H1 (cell line): ENCODE measurements at places on chromosomes 1 and 21. TPM values are rescaled to one million over a fixed set of nuclear protein-coding genes. Genes with fewer than 3 reads are reported as not detected.

DNA sequence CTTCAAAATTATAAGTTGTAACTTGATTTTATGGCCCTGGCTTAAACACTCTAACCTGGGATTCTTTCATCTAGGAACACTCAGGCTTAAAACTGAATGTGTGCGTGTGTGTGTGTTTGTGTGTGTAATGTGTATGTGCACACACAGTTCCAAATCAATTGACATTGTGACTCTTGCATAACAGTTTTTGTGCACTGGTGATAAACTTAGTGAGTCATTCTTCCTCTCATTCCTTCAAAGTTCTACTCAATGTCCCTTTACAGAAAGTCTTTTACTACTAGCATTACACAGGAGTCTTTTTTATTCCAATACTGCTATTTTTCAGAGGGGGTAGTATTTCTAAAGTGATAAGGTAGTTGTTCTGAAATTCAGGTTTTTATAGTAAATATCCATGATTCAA lies 943.6 kb downstream of the KCNT2 start:
- DNase-seq, result no peak

GRCh38 chr1:92502247-92502646 lies 15.5 kb upstream of the GFI1 start:
- no peak for DNase-seq

DNA sequence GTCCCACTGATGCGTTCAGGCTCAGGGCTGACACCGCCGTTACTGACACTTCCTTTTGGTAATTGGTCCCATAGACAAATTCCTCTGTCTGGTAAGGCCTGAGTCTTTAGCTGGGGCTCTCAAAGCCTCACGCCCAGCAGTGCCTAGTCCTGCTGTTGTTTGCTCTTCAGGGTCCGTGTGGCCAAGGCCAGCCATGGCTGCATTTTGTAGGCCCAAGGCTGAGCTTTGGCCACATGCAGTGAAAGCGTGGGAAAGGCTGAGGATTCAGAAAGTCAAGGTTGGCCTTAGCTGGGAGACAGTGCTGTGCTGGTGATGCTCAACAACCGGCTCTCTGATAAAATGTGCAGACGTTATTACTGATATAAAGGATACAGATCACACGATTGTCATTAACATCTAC lies 63.5 kb upstream of the C1orf174 start:
- no peak for DNase-seq

DNA sequence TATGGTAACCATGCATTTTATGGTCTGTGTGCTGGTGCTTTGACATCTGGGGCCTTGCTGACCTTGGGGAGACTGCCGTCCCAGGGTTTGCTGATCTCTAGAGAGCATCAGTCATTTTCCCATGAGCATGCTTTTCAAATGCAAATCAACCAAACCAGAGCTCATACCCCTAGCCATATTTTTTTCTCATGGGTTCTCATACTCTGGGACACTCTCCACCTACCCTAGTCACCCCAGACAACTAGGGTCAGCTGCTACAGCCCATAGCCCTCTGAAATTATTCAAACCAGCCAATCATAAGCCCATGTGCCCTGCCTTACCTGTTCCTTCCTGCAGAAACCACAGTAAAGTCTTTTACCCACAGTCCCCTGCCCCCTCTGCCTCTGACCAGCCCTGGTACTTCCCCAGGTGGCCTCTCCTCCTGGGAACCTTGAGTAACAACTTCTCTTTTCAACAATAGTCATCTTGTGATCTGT lies 132.0 kb downstream of the MAP3K21 start:
- no peak for DNase-seq

GRCh38 chr1:204222764-204223055 lies 8.9 kb upstream of the GOLT1A start:
- DNase-seq, result no peak

- DNase-seq, result no peak
These were observed 9.5 kb upstream of the DEPDC1 start for GRCh38 chr1:68506386-68506785.

DNA sequence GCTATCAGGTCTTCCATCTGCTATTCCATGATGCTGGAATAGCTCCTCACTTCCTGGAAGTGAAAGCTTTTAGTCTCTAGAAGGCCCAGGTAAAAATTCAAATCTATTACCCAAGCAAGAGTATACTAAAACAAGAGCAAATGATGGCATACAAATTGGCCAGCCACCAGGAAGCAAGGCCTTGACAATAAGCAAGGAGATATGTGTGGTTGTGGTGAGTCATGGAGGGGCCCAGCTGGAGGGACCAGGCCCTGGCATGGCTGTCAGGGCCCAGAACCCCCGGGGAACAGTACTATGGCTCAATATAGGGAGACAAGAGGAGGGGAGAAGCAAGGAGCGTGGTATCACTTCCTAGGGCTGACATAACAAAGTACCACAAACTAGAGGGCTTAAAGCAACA lies 358.7 kb downstream of the RRAGC start:
- no peak for DNase-seq

- no peak for DNase-seq
These were observed 56.1 kb downstream of the HIVEP3 start for GRCh38 chr1:41862384-41863221.

- no peak for DNase-seq
These were observed 79.3 kb downstream of the LHX4 start for GRCh38 chr1:180309338-180309737.

- no peak for DNase-seq
These were observed 6.2 kb downstream of the PKNOX1 start for GRCh38 chr21:42980312-42981213.

DNA sequence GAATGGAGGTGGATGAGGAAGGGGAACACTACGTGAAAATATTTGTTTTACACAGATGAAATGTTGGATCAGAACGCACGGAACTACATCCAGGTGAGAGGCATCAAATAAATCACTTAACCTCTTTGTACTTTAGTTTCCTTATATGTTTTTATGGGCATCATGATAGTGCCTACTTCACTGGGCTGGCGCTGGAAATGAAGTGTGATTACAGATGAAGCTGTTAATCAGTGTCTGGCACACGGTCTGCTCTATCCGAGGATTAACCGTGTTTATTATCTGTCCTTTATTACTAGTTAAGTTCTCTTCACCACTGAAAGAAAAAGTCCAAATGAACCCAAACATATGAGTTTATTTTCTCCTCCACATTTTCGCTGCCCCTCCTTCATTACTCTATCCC lies 96.0 kb upstream of the TRABD2B start:
- DNase-seq, result peak; percentile 6

- DNase-seq, result no peak
These were observed 1.4 kb upstream of the MIA3 start for GRCh38 chr1:222616525-222616924.

GRCh38 chr1:25987951-25988350 lies 9.9 kb downstream of the PAFAH2 start:
- no peak for DNase-seq

DNA sequence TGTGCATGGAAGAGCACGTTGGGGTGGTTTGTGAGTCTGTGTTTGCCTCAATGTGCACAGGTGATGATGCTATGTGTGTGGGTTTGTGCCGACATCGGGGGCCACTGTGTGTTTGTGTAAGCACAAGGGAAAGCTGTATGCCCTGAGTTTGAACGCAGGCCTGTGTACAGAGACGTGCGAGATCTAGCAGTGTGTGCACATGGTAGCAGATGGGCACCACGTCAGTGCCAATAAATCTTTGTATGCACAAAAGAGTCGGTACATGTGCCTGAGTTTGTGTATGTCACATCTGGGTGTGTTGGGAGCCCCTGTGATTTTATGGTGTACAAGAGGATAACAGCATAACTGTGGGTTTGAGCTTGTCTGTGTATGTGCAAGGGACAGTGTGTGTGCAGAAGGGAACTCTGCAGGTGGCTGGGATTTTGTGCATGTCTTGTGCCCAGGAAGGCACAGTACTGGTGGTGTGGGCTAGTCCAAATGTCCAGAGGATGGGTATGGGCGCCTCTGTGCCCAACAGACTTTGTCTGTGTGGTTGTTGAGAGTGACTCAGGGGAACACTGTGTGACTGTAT lies 32.0 kb upstream of the WASF2 start:
- no peak for DNase-seq

DNA sequence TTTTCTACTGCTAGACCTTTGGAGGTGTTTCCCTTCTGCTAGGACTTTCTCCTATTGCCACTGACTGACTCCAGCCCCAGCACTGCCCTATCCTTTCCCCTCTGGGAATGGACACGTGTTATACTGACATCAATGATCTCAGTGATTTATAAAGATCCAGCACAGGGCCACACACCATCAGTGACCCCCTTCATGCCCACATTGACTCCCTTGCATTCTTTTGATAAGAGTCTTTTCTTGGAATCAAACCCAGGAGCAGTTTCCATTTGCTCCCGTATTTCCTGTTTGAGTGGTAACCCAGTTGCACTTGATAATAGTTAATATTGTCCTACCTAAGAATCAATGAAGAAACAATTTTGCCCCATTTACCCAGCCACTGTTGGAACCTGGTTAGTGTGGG lies 501.0 kb upstream of the USP24 start:
- no peak for DNase-seq

GRCh38 chr1:25927521-25928265 lies 21.5 kb upstream of the STMN1 start:
- DNase-seq, result no peak

DNA sequence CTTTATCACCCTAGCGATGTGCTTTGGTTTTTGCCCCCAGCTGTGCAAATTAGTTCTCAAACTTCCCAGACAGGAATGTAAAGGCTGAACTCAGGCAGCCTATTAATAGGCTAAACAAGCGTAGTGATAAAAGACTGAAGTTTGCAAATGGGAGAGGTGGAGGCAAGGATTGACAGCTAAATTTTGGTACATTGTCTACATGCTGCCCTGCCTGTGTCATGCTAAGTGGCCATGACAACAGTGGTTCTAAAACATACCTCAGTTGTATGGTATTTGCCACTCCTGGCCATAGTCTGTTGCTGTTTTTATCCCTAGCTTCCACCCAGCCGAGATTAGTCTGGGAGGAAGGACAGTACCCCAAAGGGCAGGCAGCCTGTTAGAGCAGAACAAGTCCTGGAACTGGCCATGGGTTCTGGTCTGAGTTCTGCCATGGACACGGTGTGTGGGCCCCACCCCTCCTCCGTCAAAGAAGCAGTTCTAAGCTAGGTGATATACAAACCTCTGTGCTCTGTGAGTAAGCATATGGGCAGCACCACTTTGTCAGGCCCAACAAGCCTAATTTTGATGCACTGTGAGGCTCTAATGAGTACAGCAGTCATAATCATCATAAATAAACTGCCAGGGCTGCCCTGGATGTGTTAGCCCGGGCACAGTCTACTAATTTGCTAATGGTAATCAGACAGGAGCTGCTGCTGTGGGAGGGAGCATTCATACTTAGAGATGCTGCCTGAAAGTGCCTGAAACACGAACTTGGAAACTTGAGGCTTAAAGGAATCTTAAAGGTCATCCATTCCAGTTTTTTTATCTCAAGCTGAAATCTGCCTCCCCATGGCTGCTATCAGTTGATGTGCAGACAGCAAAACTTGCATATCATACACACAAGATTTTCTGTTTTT lies 177.1 kb downstream of the HHAT start:
- DNase-seq, result no peak

DNA sequence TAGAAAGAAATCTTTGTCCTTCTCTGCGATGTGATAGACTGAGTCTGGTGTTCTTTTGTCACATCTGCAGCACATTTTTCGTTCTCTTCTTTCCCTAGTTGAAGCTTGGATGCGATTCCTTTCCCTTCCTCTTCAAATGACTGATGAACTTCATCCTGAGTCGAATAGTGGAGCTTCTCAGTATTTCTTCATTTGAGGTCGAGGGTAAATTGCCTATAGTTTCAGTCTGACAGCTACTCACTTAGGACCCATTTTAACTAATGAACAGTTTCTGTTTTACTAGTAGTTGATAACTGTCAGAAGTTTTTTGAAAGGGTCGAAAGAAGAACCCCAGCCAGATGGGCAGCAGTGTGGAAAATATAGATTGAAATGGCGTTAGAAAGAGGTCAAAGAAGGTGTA lies 4.7 kb upstream of the REG4 start:
- no peak for DNase-seq

DNA sequence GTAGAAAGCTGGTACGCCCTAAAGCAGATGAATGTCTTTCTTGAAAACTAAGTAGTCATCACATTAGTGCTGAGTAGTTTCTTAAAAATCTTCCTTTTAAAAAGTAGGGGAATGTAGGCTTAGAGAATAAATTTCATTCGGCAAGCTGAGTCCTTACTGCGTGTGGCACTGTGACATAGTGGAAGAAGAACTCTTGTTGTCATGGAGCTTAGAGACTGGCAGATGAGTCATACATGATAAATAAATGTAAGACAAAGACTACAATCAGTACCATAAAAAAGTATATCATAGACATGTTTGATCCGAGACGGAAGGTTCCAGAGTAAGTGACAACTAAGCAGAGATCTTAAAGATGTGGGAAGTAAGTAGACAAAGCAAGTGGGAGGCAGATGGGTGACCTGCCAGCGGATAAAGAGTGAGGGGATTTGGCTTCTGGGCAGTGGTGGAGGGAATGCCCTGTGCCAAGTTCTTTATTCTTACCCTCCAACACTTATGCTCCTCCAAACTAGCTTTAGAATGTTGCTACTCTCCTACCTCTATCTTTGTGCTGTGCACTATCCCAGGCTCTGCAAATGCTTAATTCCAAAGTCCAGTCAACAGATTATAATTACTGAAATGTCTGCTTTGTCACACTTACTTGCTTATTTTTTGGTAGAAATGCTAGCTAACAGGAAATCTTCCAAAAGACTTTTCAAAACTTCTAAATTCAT lies 608.5 kb upstream of the USP24 start:
- DNase-seq, result no peak

ZNF593OS gene
- total RNA-seq, result not detected in 2 replicates

KDF1 gene
- total RNA-seq, result 16.7 and 16.9 TPM in 2 replicates

LRP8 gene
- total RNA-seq, result 66.4 and 68.1 TPM in 2 replicates

DIRAS3 gene
- not detected in 2 replicates for total RNA-seq

NAV1 gene
- 42.7 and 43.6 TPM in 2 replicates for total RNA-seq

DNALI1 gene
- 9.5 and 11.3 TPM in 2 replicates for total RNA-seq

CSF1 gene
- 2.0 and 3.3 TPM in 2 replicates for total RNA-seq

SPATA45 gene
- 0.65 TPM in 1 of 2 replicates, not detected in the other for total RNA-seq

IFI44L gene
- not detected in 2 replicates for total RNA-seq

SMG5 gene
- total RNA-seq, result 94.7 and 98.0 TPM in 2 replicates

CFHR2 gene
- not detected in 2 replicates for total RNA-seq

FAF1 gene
- 63.9 and 65.9 TPM in 2 replicates for total RNA-seq

FCER1G gene
- 0.86 TPM in 1 of 2 replicates, not detected in the other for total RNA-seq

KIF26B gene
- total RNA-seq, result 0.19 and 0.28 TPM in 2 replicates

ETV3L gene
- total RNA-seq, result 0.17 and 0.25 TPM in 2 replicates
